ENCODE measurements at places on chromosomes 2 and 18.

DNA sequence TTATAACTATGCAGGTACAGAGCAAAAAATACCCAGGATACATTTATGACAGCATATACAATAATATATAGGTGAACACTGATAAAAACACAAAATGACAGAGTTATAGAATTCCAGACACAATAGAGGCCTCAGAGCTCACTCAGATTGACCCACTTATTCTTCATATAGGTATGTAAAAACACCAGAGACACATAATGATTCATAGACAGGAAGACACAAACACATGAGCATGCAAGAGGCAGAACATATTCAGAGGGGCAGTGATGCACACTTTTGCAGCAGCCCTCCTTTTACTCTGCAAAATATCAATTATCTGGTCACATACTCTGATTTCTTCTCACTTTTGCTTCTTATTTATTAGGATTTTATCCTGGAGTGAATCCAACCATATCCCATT, 633.3 kb upstream of the ACVR2A start:
- DNase-seq = no peak

DNA sequence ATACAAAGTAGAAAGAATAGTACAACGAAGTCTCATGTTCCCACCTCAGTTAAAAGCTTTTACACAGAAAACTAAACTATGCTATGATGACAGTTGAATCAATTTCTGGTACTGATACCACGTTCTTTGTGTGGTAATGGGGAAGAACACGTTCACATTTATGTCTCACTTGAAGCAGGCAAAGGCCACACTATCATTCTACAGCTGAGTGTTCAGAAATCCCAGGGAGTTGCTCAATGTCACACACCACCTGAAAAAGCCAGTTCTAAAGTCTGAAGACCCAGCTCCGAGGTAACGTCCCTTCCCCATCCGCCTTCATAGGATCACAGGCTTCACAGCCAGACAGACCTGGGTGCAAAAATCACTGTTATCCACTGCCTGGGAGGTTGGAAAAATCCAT, 8.9 kb downstream of the RNF149 start:
- no peak for DNase-seq

GRCh38 chr2:206219957-206220356, 54.5 kb upstream of the ZDBF2 start:
- DNase-seq = no peak

DNA sequence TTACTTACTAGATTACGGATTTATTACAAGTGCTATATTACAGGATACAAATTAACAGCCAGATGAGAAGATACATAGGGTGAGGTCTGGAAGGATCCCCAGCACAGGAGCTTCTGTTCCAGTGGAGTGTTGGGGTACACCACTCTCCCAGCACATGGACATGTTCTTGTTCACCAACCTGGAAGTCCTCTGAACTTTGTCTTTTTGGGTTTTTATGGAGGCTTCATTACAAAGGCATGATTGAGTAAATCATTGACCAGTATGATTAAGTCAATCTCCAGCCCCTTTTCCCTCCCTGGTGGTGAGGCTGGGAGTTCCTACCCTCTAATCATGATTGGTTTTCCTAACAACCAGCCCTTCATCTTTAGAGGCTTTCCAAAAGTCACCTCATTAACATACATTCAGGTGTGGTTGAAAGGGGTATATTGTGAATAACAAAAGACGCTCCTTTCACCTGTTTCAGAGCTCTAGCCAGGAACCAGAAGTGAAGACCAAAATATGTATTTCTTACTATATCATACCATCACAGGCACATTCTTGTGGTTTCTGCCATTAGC, 38.3 kb downstream of the APLF start:
- DNase-seq = no peak

GRCh38 chr2:234278556-234279255, 218.2 kb downstream of the ARL4C start:
- no peak for DNase-seq

DNA sequence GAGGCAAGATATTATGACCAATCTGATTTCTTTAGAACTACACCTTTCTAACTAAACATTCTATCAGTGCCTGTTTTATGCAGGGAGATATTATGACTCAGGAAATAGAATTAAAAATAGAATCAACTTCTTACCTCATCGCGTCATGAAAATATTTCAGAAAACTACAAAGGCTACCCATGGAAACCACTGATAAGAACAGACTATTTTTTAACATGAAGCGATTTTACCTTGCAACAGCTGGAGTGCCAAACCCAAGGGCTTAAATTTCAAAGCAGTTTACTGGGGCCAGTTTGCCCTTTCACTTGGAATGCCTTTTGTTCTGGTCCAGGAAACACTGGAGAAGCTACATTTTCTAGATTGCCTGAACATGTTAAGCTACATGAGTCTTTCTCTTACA, 304.8 kb upstream of the CCDC68 start:
- no peak for DNase-seq

DNA sequence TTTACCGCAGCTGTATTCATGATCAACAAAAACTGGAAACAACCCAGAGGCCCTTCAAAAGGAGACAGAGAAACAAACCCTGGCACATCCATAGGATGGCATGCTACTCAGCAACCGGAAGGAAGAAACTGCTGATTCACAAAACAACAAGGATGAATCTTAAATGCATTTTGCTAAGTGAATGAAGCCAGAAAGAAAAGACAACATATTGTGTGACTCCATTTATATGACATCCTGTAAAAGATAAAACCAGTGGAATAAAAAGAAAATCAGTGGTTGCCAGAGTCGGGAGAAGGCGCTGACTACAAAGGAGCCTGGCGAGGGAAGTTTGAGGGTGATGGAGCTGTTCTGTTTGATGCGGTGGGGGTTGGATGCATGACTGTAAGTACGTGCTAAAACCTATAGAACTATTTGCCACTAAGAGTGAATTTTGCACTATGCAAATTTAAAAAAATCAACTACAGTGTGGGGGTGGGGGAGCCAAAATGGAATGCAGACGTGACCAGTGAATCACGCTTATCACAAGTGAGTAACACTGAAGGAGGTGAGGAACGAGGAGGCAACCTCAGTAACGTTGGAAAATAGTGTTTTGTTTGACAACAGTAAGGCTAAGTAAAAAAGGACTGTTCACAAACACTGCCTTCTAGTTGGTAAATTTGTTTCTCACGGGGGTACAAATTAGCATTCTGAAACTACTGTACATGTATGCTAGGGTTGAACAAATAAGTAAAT, 108.9 kb downstream of the INHBB start:
- DNase-seq = no peak

GRCh38 chr2:168758970-168759820, 43.2 kb upstream of the NOSTRIN start:
- no peak for DNase-seq

GRCh38 chr2:73266061-73266901, 18.0 kb downstream of the FBXO41 start:
- DNase-seq = no peak

- no peak for DNase-seq
Measured at GRCh38 chr2:136376211-136376610, 258.3 kb upstream of the CXCR4 start.

GRCh38 chr2:145958611-145959010, 1438.7 kb upstream of the ZEB2 start:
- no peak for DNase-seq

- DNase-seq = no peak
Measured at GRCh38 chr2:232329716-232330067, 48.9 kb upstream of the ALPP start.

- DNase-seq = no peak
Measured at GRCh38 chr2:65522922-65523321, 90.5 kb upstream of the SPRED2 start.

- DNase-seq = no peak
Measured at GRCh38 chr2:184936761-184937160, 338.4 kb downstream of the ZNF804A start.

GRCh38 chr2:3493615-3494007, 25.7 kb downstream of the ADI1 start:
- DNase-seq = no peak

- no peak for DNase-seq
Measured at GRCh38 chr18:73908323-73908722, 239.3 kb downstream of the FBXO15 start.

GRCh38 chr2:81304154-81304830, 999.7 kb upstream of the LRRTM1 start:
- no peak for DNase-seq

- peak; percentile 14 for DNase-seq
Measured at GRCh38 chr2:43748333-43748732, 25.5 kb upstream of the DYNC2LI1 start.

DNA sequence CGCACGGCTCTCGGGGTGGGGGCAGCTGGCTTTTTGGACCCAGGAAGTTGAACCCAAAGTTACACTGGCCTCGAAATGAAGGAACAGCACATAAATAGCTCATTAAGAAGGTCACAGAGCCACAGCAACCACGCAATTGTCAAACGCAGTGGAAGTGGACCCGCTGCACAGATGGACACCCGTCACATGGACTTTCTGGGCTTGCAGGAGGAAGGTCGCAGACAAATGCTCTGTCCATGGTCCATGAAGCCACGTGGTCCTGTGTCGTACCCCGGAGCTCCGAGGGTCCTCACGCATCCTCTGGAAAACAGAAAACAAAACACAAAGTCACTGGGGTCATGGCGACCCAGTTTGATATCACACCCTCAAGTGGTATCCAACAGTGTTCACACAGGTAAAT, 308.1 kb upstream of the SALL3 start:
- no peak for DNase-seq

- no peak for DNase-seq
Measured at GRCh38 chr2:192484903-192485302, 290.2 kb upstream of the TMEFF2 start.

- no peak for DNase-seq
Measured at GRCh38 chr2:198468136-198468535, 663.7 kb downstream of the PLCL1 start.

- no peak for DNase-seq
Measured at GRCh38 chr18:3610813-3611212, 160.8 kb downstream of the TGIF1 start.

DNA sequence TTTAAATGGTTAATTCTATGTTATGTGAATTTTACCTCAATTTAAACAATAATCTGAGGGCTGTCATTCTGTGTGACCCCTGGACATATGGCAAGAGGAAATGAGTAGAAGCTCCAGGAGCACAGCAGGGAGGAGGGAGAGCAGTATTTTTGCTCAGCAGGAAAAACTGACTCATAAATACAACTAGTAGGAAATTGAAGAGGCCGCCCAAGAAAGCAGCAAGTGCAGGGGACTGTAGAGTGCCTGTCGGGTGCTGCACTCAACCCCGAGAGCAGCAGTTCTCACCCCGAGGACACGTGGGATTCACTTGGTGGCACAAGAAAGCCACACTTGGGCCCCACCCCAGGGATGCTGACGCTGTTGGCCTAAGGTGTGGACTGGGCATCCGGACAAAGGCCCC, 60.8 kb downstream of the NPAS2 start:
- DNase-seq = no peak

DNA sequence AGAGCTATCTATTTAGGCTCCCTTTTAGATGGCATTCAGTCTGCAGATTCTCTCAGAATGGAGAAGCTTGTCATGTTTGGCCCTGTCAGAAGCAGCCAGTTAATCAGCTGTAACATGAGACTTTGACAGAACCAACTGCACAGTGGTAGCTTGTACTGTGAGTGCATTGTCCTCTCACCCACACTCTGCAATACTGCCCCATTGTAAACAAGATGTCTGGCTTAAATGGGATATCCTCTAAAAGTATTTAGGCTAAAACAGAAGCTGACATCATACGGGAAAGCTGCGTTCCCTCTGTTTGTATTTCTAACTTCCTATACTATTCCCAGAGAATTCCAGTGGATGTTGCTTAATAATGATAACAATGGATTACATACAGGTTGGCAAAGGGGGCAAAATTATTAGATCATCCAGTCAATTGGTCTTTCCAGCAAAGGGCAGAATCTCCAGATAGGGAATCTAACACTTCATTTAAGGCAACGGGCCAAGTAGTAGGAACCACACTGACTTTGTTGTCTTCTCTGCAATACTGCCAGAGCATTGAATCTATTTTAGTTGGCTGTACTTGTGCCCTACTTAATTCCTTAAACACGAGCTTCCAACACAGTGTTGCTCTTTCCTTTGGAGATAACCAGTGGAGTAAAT, 15.4 kb upstream of the STAT4 start:
- DNase-seq = no peak

Data from activated T-cell treated with anti-CD3 and anti-CD28 coated beads for 24 hours (primary cell).